ENCODE measurements at places on chromosomes 7 and 10.

- no peak for DNase-seq
Measured at GRCh38 chr10:86837663-86838062, 81.2 kb downstream of the BMPR1A start.

- no peak for DNase-seq
Measured at GRCh38 chr10:21304198-21304597, 221.3 kb downstream of the SKIDA1 start.

DNA sequence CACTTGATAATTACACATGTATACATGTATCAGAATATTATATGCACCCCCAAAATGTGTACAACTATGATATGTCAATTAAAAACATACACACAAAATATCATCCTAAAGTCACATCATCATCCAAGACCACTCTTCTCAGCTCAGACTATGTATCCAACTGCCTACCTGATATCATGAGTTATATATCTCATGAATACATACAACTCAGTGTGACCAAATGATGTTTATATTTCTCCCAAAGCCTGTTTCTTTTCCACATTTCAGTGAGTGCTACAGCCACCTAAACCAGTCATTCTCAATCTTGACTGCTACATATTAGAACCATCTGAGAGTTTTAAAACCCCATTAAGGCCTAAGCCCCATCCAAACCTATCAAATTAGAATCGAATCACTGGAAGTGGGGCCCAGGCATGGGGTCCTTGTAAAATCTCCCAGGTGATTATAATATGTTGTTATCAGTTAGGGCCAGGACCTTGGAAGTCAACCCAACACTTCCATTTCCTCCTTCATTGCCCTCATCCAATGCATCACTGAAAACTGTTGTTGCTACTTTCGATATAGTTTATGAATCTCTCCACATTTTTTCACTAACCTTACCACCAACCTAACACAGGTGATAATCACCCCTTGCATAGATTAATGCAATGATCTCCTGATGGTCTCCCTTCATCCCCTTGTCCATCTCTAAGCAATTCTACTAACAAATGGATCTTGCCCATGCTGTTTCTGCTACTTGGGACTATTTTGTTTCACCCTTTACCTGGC, 53.8 kb upstream of the ITGB8 start:
- DNase-seq, result no peak

DNA sequence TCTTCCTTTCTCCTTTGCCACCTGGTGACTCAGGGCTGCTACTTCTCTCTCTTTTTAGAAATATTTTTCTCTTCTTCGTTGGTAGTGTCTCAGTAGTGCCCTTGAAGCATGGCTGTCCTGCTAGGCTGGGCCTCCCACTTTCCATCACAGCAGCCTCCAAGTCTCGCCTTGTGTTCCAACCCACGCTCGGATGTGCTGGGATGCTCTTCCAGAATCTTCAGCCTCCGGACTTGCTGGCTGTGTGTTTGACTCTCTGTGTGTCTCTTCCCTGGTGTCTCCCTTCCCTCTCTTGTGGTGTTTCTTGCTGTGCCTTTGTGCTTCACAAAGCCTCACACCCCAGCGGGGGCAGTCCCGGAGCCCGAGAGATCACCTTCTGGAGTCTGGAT, 100.5 kb downstream of the INPP5A start:
- DNase-seq, result no peak

GRCh38 chr7:37912756-37913155, 3.9 kb downstream of the SFRP4 start:
- DNase-seq, result no peak

GRCh38 chr7:50795831-50796230, 13.1 kb upstream of the GRB10 start:
- no peak for DNase-seq

DNA sequence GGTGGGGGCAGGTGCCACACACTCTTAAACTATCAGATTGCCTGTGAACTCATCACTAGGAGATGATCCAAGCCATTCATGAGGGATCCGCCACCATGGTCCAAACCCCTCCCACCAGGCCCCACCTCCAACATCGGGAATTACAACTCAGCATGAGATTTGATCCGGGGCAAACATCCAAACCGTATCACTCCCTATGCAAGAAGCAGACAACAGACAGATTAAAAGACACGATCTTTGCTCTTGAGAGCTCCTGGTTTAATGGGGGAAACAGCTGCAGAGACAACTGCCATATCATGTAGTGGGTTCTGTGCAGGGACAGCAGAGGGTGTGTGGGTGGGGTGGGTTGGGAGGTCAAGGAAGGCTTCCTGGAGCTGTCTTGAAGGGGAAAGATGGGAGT, 123.6 kb downstream of the EMX2 start:
- DNase-seq, result no peak

GRCh38 chr10:70913191-70913892, 25.0 kb upstream of the PCBD1 start:
- no peak for DNase-seq

DNA sequence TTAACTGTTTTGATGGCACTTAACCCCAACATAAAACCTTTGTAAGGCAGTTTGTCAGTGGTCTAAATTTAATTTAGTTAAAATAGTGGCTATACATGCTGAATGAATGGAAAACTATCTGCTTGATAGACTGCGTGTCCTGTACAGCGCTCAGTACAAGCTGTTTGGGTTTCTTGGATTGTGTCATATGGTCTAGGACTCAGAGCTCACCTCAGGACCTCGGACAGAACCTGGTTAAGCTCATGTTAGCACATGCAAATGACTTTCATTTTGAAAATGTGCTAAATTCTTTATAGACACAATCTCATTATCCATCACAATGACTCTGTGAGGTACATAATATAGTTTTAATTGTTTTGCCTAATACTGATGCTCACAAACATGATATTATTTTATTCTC, 55.7 kb upstream of the RELN start:
- DNase-seq, result no peak

- no peak for DNase-seq
Measured at GRCh38 chr7:50723173-50723572, 59.5 kb downstream of the GRB10 start.

GRCh38 chr10:21720090-21720489, 186.1 kb downstream of the MLLT10 start:
- DNase-seq, result no peak

DNA sequence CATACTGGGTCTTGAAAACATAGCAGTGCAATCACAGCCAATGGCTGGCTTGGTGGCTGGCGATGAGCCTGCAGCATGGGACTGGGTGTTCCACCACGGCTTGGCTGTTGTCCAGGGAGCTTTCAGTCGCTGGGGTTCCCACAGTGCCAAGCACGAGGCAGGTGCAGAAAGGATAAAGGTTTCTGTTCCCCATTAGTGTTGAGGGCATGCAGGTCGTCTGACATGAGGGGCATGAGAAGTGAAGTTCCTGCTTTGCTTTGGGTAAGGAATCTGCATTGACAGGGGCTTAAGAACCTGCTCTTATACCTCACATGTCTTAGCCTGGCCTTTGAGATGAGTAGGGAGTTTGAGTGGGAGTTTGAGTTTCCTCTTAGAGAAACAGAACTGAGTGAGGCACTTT, 9.0 kb upstream of the CFTR start:
- no peak for DNase-seq

DNA sequence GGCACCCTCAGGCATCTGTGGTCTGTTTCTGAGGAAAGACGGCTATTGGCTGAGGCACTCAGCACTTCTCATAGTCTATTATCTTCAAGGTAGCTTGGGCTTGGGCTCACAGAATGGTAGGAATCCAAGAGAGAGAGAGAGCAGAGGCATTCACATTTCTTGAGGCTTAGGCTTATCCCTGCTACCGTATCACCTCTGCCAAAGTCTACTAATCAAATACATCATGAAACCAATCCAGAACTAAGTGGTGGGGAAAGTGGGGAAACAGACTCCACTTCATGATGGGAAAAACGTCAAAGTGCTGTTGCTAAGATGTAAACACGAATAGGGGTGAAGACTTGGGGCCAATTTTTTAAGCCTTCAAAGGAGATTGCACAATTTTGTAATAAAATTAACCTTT, 271.1 kb upstream of the SEMA3D start:
- DNase-seq, result no peak

GRCh38 chr10:112092519-112092918, 91.0 kb downstream of the GPAM start:
- DNase-seq, result no peak

GRCh38 chr7:12211711-12212485, 804 bp downstream of the TMEM106B start:
- DNase-seq, result no peak

GRCh38 chr10:110265573-110266193, 39.0 kb downstream of the SMNDC1 start:
- no peak for DNase-seq

- no peak for DNase-seq
Measured at GRCh38 chr10:49235392-49235791, 47.2 kb upstream of the TMEM273 start.

DNA sequence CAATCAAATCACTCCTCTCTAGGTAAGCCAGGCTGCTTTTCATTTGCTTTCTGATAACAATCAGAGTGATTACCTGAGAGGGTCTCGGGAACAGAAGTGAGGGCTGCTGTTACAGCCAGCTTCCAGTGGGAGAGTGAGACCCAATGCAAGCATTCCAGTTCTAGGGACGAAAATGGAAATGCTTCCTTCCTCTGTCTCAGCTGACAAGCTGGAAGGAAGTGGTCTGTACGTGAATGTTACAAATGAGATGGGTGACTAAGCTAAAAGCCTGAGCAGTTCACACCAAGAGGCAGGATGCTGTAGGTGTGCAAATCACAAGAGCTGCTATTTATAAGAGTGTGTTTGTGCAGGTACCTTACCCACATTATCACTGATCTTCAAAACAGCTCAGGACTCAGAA, 772.4 kb downstream of the GRID1 start:
- DNase-seq, result no peak

- DNase-seq, result no peak
Measured at GRCh38 chr7:73482746-73483145, 39.3 kb downstream of the BAZ1B start.

DNA sequence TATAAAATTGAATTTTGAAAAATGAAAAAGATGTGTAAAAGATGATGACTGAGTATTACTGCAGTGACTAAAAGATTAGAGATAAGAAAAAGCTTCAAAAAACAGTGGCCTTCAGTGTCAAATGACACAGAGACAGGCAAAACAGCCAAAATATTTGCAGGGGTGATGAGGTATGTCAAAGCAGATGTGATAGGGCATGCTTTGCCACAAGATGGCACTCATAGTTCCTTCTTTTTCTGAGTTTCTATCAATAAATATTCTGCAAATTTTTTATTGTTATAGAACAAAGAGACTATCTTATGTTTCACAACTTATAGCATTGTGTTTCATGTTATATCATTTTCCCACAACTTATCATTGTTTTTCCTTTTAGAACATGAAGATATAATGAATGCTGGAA, 344.1 kb upstream of the HPS1 start:
- peak; percentile 6 for DNase-seq

All from LNCaP clone FGC (cell line).